Caudate nucleus (tissue), 63 donors: ENCODE measurements at places on chromosomes 13 and 19.

DNA sequence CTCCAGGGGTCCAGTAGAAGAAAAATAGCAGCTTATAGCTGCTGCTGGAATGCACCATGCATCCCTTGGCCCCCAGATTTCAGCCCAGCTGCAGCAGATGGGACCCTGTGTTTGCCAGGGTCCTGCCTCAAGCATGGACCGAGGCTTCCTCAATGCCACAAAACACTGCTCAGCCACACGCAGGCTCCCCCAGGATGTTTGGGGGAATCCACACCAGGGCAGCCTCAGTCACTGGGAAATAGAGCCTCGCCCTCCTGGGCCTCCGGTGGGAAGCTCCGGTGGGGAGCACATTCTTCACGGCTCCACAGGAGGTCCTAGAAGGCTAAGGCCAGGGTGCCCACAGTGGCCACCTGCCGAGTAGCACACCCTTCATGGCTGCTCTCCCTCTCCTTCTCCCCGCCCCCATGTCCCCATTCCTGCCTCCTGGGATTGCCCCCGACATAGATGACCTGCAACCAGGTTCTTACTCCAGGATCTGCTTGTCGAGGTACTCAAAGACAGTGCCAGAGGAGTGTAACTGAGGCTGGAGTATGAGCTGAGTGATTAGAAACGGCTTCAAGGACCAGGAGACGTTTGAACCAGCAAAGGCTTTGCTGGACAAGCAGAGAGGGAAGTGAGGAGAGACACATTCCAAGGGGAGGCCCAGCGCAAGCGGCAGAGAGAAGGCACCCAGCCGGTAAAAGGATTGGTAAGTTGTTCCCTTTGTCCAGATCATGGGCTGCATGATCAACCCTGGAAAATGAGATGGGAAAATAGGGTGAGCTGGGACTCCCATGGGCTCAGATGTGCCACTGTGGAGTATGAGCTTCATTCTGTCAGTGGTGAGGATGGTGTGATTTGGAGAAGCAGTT, 110.7 kb upstream of the UQCRFS1 start:
- no peak for DNase-seq

DNA sequence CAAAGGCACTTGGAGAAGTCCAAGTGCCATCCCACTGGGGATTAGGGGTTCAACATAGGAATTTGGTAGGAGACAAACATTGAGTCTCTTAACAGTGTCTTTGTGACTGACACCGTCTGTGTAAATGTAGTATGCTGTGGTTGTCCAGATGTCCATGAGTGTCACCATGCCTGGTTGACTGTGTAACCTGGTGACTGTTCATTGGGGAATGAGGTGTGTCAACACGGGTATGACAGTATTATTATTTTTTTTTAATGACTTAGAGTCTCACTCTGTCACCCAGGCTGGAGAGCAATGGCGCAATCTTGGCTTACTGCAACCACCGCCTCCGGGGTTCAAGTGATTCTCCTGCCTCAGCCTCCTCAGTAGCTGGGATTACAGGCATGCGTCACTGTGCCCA, 16.2 kb downstream of the PKN1 start:
- no peak for DNase-seq

DNA sequence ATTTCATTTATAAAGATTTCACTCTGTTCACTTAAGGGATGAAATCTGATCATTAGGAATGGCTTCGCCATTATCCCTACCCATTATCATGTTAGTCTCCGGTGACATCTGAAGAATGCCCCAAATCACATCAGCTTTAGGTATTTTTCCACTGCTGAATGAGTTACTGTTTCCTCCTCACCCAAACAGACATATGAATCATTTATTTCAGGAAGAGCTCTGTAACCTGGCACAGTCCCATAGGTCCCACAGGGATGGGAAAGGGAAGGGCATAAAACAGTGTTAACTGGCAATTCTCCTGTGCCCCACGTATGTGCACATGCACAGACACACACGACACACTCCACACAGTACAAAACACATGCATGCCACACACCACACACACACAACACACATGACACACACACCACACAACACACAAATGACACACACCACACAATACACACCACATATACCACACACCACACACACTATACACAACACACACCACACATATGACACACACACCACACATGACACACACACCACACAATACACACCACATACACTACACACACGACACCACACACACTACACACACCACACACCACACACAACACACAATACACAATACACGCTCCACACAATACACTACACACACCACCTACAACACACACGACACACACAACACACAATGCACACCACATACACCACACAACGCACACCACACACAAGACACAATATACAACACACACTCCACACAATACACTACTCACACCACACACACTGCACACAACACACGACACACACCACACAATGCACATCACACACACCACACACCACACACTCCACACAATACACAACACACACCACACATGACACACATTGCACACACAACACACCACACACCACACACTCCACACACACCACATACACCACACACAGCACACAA, 15.4 kb downstream of the TMEM255B start:
- DNase-seq: no peak

DNA sequence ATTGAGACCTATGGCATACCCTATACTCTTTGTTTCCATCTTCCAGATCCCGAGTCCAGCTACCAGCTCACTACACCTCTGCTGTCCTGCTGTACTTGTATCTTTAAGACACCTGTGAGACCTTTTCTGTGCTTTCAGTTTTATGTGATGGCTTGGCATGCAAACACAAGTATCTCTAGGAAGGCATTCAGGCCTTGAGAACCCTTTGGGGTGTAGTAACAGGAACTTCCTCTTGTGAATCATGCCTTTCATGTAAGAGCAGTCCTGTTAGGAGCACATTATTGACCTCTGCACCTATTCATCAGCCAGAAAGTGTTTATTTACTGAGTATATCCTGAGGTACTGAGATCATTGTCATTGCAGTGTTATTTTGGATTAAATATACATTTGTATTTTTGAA, 87.0 kb upstream of the HTR2A start:
- no peak for DNase-seq

DNA sequence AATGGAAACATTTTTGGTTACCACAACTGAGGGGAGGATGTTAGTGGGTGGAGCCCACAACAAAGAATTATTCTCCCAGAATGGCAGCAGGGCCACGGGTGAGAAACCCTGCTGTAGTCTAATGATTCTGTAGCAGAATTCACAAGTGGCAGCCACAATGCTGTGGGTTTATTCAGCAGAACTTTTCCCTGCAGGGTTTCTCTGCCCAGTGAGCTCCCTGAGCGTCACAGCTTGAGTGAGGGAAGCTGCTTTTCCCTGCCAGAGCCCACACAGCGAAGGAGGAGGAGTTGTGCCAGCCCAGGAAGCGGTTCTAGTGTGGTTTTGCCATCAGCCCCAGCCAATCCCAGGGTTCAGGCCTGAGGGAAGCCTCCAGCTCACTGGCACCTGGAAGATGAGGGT, 4.4 kb downstream of the ATP12A start:
- DNase-seq: no peak
